ENCODE measurements at places on chromosomes 1 and 21.

DNA sequence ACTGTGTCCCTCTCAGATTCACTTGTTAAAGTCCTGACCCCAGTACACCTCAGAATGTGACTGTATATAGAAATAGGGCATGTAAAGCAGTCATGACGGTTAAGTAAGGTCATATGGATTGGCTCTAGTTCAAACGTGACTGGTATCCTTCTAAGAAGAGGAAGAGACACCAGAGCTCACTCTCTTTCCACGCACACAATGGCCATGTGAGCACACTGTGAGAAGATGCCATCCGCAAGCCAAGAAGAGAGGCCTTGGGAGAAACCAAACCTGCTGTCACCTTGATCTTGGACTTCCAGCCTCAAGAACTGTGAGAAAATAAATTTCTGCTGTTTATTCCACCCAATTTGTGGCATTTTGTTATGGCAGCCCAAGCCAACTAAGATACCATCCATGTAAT, 56.8 kb upstream of the IRF2BP2 start:
- DNase-seq: no peak

DNA sequence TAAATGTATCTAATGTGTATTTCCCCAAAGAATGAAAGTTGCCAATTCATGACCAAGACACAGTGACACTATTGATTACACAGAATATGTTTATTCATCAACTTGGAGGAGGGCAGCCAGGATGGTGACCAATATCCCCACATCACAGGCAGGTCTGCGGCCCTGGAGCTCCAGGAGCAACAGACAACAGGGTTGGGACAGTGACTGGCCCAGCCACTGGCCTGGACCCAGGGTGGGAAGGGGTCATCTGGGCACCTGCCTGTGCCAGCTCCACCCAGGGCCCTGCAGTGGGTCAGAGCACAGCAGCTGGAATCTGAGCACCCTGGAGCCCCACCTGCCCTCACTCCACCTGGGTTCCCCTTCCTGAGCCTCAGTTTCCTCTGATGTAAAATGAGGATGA, 466.1 kb downstream of the MATN1 start:
- no peak for DNase-seq

DNA sequence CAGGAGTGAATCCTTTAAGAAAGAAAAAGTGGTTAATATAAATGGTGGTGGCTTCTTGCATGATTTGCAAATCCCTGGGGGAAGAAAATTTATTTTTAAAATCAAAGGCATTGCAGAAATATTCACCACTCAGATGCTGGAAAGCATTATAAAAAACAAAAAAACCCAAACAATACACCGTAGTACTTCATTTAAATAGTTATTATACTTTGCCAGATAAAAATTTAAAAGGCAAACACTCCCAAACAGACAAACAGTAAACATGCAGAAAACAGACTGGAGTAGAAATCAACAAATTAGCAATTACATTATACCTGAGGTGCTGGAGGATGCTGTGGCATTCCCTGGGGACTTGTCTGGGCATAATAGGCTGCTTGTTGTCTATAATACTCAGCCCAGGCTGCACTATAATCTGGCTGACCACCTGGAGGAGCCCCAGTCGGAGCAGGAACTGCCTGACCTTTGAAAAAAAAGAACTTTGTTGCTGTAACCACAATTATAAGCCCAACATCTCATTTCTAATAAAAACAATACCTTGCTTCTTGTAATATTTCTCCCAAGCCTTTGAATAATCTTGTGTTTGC, 29.9 kb downstream of the FUBP1 start:
- peak; percentile 58 for DNase-seq

GRCh38 chr21:44737706-44738354, 26.5 kb upstream of the TSPEAR start:
- DNase-seq: peak; percentile 29

DNA sequence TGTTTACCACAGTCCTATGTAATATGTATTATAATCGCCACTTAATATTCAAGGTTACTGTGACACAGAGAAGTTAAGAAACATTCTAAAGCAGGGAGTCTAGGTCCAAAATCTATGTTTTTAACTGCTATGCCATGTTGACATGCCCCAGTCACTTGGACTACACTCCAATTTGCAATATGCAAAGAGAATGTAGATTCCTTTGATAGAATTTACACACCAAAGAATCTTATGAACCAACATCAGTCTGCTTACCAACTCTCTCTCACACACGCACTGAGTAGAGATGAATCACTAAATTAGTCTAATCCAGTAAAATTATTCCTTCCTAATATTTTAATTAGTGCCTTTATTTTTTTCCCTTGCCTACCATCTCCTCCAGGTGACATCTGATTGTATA, 266.2 kb downstream of the OLFM3 start:
- DNase-seq: no peak

- no peak for DNase-seq
Observed at GRCh38 chr1:24862775-24863483, 67.1 kb downstream of the RUNX3 start.

DNA sequence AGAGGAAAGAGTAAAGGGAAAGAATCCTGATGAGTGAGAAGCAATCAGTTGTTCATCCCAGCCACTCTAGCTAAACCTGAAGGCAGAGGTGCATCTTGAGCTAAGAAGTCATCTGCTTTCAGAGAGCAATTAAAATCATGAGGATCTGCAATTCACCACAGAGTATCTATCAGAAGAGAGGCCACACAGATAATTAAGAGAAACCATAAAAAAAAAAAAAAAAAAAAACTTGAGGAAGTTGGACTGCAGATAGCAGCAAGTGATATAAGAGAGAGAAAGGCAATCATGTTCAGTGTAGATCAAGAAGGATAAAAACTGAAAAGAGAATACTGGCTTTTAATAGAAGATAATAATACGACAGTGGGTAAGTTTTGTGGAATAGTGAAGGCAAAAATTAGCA, 17.7 kb downstream of the FOXJ3 start:
- peak; percentile 58 for DNase-seq

GRCh38 chr21:25234857-25235801, 372.2 kb downstream of the MRPL39 start:
- no peak for DNase-seq

GRCh38 chr21:25790122-25790877, 55.5 kb downstream of the GABPA start:
- peak; percentile 68 for DNase-seq

- no peak for DNase-seq
Observed at GRCh38 chr1:218366322-218367052, 21.4 kb downstream of the TGFB2 start.

DNA sequence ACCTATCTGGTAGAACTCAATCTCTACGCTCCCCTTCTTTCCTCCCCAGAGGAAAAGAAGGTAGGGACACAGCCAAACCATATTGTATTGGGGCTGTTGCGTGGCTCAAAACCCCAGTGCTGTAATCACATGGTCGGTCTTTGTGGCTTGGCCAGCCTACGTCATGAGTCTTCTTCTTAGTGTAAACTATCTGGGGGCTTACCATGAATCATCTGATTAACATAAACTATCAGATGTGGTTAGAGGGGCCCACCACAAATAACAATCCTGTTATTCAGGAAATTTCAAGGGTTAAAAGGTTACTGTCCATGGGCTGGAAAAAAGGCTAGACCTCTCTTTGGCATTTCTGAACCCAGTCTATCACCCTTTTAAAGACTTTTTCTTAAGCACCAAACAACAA, 49.5 kb upstream of the GPR52 start:
- peak; percentile 4 for DNase-seq

DNA sequence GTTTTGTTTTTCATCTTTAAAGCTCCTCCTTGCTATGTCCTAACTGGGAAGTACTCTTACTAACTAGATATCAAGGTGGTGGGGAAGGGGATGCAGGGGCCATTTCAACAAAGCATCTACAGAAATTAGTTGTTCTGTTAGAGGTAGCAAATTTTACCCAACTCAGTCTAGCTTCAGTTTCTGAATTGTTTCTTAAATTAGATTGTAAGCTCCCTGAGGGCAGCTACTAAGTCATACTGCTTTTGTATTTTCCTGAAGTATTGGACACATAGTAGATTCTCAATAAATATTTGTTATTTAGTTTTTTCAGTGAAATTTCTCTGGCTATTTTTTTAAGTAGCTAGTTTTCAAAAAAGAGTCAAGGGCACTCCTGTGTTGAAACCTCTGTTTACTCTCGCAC, 1.8 kb downstream of the UBAP2L start:
- peak; percentile 10 for DNase-seq

GRCh38 chr1:8736927-8737326, 80.5 kb downstream of the RERE start:
- peak; percentile 62 for DNase-seq

DNA sequence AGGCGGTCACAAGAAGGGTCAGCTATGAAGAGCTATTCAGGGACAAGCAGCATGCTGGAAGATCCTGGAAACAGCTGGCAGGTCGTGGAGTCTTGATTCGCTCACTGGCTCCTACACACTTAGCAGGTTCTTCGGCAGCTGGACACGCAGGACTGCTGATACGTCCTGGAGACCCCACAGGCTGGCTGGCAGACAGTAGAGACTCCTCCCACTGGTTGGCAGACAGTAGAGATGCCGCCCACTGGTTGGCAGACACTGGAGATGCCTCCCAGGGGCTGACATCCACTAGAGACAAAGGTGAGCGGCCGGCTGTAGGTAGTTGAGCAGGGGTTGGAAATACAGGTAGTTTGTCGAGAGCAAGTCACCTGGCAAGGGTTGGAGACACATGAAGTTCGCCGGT, 466 bp downstream of the KRTAP11-1 start:
- no peak for DNase-seq

DNA sequence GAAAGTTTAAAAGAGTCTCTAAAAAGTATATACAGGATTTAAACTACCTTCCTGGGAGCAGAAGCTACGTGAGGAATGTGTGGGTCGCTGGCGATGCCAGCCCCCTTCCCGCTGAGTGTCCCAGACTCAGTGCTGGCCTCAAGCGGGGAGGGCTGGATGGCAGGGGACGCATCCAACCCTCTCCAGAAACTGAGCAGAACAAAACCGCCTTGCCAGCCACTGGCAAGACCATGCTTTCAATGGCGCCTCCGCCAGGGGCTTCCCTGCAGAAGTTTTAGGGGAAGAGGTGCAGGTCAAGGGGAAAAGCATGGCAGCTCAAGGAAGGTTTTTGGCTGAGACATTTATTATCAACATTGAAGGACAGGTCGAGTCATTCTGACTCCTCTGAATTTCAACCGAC, 26.1 kb downstream of the NADK start:
- no peak for DNase-seq

GRCh38 chr1:205926213-205926612, 17.0 kb downstream of the SLC26A9 start:
- DNase-seq: no peak

GRCh38 chr1:150484431-150484830, 2.8 kb upstream of the TARS2 start:
- DNase-seq: no peak

DNA sequence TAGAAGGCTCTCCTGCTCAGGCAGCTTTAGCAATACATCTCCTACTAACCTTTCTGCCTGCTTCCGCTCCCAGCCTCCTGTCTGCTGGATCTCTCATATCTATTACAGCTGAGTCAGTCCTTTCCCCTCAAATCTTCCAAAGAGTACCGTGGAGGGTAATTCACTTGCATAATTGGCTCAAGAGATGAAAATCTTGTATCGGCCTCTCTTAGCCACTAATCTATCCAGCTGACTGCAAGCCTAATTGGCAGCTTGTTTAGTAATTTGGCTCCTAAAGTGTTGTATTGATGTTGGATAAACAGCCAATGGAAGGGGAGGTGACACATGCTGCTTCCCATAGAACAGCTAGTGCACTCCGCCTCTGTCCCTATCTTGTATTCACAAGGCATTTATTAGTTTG, 195.7 kb downstream of the GPATCH2 start:
- no peak for DNase-seq

GRCh38 chr1:112514901-112515300, 6.1 kb downstream of the WNT2B start:
- DNase-seq: no peak

DNA sequence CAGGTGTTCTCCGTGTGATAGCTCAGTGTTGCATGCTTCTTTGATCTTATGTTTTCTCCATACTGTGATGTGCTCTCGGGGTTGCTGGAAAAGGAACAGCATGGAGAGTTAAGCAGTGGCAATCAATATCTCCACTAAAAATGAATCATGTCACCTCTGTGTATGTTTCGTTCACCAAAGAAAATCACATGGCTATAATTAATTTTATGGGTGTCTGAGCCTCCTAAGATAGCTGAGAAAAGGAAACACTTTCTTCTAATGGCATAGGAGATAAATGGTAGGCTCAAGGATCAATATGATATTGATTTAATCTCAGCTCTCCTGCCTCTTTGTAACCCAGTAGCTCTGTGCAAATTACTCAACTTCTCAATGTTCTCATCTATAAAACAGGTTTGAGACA, 14.3 kb downstream of the FAM177B start:
- no peak for DNase-seq

GRCh38 chr1:74083128-74083527, 114.8 kb downstream of the LRRIQ3 start:
- DNase-seq: no peak

GRCh38 chr1:97759078-97759477, 161.8 kb downstream of the DPYD start:
- no peak for DNase-seq

GRCh38 chr1:169128562-169128961, 22.1 kb downstream of the ATP1B1 start:
- no peak for DNase-seq

DNA sequence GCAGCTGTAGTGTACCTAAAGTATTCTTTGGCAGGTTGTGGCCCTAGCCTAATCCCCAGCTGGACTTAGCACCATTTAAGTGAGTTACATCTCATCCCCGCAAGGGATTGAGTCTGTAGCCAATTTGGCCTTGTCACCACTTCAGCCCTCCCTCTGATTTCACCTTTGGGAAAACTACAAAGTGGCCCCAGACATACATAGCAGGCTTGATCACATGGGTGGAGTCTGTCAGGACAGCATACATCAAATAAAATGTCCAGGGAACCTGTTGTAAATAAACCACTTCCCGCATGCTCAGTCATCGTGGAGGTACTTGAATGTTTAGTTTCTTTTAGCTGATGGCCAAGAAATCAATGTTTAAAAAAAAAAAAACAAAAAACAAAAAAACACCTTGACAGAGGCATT, 142.5 kb downstream of the DHRS3 start:
- DNase-seq: no peak

DNA sequence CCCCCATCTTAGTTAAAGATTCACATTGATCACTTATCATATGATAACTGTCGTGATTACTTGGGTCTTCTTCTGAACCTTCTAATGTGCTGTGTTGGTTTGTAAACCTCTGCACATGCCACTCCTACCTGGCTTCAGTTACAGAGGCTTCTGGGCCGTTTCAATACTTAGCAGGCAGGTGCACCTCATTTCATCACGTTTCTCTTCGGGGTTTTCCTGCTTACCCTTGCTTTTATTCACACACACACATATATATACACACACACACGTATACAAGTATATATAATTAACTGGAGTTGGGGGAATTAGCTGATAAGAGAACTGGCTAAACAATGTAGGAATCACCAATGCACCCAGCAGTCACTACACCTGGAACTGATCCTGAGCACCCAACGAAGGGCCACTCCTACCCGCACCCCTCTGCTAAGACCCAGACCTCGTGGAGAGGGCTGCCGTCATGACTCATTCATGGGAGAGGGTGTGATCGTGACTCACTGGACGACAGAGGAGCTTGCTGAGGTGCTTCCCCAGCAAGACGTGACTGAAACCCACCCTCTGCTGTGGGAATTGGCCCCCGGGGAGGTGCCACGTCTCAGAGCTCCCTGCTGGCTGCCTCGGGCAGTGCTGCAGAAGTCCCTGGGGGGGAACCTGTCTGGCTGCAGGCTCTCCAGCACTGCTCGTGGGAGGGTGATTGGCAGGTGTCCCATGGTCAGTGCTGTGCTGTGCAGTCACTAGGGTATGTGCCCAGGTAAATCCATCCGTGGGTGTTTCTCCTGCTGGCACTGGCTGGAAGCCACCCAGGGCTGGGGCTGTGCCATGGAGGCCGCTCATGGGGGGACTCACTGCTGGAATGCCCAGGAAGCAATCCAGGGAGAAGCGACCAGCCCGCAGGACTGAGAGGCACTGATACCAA, 166.6 kb downstream of the DYRK1A start:
- no peak for DNase-seq

Measured in hematopoietic multipotent progenitor cell treated with erythropoietin and hydrocortisone succinate and interleukin-3 and kit ligand, for 4 days (in vitro differentiated cells).